ENCODE measurements at places on chromosomes 7 and 10.

GRCh38 chr10:114623661-114624294 lies 34.3 kb downstream of the ABLIM1 start:
- peak; percentile 43 for DNase-seq

DNA sequence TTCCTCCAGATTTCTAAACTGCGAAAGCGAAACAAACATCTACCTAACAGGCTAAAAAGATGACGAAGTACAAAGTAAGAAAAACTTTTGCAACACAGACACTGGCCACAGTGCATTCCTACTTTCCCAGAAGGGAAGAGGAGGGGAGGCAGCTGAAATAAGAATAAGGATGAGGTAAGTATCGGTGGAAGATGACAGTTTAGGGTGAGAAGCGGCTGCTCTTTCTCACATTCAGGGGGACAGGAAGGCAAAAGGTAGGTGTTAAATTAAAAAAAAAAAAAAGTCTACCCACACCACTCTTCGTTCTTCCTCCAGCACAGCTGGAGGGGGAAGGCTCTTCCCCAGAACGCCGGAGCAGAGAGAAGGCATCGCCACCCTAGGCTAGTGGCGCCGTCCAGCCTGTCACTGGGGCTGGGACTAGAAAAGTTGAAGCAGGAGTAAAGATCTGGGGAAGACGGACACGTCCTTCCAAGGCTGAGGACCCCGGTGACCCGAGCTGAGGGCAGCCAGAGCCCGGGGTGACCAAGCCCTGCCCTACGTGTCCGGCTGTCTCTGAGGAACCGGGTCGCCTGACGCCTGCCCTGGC lies 846 bp downstream of the DNAJC1 start:
- peak; percentile 22 for DNase-seq

DNA sequence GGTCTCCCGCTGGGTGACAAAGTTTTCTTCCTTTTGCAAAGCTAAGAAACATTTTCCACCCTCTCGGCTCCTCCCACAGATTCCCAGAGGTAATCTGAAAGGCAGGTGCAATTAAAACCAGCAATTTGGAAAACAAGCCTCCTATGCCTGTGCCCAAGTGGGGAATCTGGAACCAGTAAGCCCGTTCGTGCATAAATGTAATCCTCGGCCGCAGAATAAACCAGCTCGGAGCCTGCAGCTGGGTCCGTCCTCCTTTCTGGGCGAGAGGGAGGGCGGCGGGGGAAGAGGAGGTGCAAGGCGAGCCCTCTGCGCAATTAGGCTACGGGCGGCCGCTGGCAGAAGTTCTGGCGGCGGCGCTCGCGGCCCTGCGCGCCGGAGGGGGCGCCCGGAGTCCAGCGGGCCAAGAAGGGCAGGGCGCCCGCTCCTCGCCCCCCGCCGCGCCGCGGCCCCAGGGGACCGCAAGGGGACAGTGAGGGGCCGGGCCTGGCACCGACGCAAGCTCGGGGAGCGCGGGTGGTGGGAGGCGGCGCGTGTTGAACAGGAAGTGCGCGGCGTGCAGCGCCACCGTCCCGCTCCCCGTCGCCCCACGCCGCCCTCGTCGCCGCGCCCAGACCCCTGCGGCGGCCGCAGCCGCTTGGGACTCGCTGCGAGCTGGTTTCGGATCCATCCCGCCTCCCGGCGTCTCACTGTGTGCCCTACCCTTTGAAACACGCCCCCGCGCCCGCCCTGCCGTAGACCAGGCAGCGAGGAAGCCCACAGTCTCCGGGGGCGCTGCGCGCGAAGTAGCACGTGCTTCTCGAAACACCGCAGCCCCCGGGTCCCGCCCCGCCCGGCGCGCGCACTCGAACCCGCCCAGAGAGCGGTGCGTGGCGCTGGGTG lies at the start of gene PRKAG2:
TSS of gene PRKAG2 (minus strand) at position 217 of the 879 bp plus-strand sequence. CDS start 495 bp downstream, outside the sequence.
- no peak for DNase-seq

DNA sequence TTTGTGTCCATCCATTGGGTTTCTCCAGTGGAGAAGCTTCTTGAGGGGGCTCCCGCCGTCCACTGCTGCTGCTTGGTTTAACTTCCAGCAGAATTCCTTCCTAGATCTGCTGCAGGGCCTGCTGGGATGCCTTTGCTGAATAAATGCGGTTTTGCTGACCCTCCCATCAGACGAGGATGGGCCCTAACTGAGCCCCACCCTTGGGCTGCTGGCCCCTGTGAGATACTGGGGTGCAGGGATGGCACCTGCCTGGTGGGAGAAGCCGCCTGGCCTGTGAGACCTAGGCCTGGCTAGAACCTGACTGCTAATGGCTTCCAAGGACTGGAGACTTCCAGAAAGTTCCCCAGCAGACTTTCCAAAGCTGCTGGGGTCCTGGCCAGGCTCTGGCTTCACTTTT lies 43.8 kb downstream of the ZNF467 start:
- no peak for DNase-seq

- no peak for DNase-seq
These were observed 99.0 kb upstream of the NMT2 start for GRCh38 chr10:15267496-15267895.

DNA sequence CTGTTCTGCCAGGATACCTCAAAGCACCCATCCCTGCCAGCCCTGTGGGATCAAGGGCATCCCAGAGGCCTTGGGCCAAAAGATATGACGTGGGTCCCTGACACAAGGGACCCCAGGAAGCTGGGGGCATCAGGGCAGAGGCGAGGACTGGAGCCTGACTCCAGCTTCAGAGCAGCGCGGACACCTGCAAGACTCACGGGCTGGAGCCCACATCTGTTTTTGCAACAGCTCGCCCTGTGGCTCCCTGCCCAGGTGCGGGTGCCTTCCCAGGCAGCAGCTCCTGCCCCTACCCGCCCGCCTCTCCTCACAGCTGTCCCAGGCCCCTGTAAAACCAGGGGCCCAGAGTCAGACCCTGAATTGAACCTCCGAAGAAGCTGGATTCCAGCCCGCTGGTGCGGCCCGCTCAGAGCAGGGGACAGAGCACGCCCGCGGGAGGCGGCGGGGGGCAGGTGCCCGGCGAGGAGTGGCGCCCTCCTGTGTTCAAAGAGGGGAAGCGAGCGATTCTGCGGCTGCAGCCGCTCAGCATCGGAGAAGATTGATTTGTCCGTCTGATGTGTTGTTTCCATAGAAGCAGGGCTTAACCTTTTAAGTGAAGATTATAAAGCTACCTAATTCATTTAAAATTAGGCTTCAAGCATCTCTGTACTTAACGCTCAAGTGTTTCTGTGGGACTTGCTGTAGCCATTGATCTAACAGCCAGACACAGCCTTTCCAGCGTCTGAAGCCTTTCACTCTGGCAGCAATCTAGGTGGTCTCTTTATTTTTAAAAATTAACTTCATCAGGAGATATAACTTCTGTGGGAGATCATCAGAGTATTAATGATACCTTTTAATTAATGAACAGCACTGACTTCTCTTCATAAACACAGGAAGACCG lies 88.4 kb downstream of the BEND7 start:
- no peak for DNase-seq

- DNase-seq: no peak
These were observed 5.5 kb upstream of the MNX1 start for GRCh38 chr7:157016024-157016351.

DNA sequence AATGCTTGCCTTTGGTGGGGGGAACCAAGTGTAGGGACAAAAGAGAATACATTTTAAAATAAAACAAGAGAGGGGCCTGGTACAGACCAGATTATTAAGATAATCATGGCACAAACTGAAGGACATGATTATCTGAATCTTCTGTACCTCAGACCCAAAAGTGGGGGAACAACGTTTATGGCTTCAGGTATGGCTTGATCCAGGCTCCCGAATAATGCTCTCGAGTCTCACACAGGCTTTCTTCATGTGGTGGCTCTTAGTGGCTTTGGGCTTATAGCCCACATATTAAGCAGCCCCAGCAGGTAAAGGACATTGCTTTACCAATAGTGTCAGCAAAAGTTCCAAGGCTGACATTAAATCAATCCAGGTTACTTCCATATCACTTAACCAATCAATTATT lies 106.8 kb upstream of the FOXK1 start:
- no peak for DNase-seq

DNA sequence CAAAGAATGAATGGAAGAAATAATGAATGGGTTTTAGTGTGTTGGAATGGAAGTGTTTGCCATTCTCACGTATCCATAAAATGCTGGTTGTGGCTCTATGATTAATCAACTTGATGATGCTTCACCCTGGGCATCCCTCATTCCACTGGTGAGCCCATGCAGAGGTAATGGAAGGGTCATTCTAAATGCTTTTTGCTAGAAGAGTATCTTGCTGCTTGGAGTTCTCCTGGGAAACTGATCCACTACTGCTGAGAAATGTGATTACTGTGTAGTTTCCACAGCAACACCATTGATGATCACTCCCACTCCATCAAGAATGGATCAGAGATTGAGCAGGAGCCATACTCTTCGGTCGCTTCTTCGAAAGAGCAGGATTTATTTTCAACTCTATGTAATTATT lies 101.6 kb downstream of the ARL5B start:
- DNase-seq: no peak

GRCh38 chr7:83468251-83468739 lies 180.6 kb downstream of the SEMA3E start:
- peak; percentile 95 for DNase-seq

DNA sequence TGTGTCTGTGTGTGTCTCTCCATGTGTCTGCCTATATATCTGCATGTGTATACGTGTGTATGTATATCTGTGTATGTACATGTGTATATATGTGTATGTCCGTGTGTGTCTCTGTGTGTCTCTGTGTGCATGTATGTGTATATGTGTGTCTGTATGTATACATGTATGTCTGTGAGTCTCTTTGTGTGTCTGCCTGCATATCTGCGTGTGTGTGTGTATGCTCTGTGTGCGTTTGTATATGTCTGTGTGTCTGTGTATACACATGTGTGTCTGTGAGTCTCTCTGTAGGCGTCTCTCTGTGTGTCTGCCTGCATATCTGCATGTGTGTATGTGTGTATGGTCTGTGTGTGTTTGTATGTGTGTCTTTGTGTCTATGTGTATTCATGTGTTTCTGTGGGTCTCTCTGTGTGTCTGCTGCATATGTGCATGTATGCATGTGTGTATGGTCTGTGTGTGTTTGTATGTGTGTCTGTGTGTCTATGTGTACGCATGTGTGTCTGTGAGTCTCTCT lies 23.7 kb upstream of the KLF6 start:
- no peak for DNase-seq

DNA sequence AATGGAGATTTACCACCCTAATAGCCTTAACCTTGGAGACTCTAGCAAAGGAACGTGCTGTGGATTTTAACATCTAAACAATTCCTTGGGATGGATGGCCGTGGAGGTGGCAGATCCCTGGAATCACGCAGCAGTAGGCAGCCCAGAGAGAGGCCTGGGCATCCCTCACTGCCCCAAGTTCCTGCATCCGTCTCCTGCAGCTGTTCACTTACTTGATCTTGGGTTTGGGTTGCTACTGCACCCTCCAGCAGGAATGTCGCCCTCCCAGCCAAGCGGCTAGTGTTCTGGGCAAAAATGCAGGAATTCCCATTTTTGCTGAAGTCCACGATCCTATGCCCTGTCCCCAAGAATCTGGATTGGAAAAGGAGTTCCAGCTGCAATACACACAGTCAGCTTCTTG lies 166.7 kb upstream of the SH2B2 start:
- DNase-seq: no peak

- DNase-seq: peak; percentile 52
These were observed 279.2 kb downstream of the PRPF18 start for GRCh38 chr10:13865758-13866491.

DNA sequence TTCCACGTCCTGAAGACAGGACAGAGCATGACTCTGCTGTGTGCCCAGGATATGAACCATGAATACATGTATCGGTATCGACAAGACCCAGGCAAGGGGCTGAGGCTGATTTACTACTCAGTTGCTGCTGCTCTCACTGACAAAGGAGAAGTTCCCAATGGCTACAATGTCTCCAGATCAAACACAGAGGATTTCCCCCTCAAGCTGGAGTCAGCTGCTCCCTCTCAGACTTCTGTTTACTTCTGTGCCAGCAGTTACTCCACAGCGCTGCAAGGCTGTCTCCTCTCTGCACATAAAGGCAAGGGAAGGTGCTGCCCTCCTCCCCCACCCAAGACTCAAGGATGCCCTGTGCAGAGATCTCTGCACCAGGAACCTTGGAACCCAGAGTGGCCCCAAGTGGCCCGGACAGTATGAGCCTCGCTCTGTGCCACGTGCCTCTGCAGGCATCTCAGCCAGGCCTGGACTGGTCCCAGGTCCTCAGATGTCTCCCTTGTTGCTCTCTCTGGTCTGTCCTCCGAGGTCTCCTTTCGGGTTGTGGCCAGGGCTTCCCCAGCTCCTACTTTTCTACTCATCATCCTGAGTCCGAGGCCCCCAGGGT lies 230.3 kb upstream of the PRSS58 start:
- DNase-seq: no peak

DNA sequence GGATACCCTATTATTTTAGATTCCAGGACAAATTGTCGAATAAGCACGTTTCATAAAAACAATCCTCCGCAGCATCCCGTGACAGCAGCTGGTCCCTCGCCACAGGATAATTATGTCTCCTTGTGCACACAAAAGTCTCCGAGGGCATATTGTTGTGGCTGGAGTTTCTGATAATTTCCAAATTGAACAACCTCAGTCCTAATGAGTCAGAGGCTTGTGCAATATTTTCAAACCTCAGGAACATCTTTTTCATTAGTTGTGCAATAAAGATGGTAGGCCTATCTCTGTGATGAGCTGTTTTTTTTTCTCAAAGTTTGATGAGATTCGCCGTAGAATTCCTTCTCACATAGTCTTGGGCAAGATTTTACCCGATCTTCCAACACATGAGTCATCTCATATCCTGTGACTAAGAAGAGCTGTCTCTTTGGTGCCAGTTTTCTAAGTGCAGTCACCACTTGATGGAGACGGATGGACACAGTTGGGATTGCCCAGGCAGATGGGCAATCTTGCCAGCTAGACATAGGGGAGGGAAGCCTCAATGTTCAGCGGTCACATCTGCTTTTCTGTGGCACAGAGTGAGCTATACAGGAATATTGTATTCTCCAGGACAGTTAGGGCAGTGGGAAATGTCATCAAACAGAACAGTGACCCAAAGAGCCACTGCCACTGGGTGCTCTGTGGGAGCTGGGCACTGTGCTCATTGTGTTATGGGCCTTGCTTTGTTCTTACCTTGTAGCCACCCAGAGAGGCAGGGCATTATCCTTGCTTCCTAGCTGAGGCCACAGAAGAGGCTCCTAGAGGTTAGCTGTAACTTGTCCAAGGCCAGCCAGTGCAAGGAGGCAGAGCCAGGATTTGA lies 7.8 kb downstream of the HTRA1 start:
- DNase-seq: peak; percentile 98

DNA sequence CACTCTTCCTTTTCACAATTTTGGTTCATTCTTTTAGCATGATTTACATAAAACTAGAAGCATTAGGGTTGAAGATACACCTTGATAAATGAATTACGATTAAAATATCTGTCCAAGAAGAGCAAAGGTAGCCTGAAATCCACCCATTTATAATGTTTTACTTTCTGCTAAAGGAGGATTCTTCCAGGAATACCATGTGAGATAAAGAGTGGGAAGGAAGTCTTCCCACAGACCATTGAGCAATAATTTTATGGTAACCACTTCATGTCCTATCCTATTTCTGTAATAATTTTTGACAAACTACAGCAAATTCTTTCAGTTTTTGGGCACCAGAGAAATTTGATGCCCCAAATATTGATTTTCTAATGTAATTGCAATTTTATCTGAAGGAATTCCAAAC lies 150.6 kb upstream of the STEAP4 start:
- DNase-seq: no peak
